ENCODE measurements at places on chromosomes 12 and 14.

- DNase-seq: no peak
These were observed 14.3 kb downstream of the EXOC3L4 start for GRCh38 chr14:103108749-103109207.

DNA sequence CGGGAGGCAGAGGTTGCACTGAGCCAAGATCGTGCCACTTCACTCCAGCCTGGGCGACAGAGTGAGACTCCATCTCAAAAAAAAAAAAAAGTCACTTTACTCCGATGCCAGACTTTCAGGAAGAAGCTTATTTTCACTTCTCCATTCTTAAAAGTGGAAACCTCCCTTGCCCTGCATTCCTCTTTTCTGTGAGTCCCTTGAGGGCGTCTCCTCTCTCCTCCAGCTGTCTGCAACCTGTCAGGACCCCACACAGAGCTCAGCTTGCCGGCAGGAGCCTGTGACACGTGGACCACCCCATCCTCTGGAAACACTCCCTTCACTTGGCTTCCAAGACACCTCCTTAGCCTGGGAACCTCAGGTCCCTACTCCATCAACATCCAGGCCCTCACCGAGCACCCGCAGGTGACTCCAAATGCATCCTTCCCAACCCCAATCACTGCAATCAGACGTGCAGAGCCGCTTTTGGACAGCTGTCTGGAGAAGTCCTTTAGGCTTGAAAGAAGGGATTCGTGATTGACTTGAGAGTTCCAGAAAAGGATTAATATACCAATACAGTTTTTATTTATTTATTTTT is 34.3 kb downstream of the SLC15A4 start:
- DNase-seq: no peak

- no peak for DNase-seq
These were observed 35.1 kb downstream of the MYL2 start for GRCh38 chr12:110885152-110885840.

DNA sequence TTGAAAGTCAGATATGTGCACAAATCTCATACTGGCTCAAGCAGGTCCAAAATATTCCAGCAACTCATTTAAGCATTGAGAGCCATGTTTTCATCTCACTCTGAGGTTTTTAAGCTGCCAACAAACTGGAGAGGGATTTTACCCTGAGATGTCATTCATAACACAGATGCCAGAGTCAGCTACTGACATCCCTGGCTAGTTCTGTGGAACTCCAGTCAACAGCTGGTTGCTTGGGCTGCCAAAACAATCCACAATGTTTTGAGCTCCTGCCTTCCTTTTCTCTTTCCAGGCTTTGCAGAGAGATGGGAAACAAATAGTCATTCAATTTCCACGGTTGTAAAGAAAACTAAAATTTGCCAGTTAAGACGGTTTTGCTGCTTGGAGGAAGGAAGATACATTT is 621.2 kb upstream of the FBXO33 start:
- DNase-seq: no peak

GRCh38 chr12:4829793-4830162 is 79.9 kb upstream of the KCNA1 start:
- DNase-seq: no peak

DNA sequence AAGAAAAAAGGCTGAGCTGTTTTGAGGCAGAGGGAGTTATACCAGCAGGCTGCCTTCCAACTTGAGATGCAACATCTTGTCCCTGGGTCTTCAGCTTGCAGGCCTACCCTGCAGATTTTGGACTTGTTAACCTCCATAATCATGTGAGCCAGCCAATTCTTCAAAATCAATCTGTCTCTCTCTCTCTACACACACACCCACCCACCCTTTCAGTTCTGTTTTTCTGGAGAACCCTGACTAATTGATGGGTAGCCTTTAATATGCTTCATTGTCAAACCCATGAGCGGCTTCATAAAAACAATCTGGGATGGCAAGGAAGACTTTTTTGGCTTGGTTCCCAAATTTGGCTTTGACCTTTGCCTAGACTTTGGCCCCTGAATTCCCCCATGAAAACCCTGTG is 113.9 kb downstream of the TMX1 start:
- no peak for DNase-seq

DNA sequence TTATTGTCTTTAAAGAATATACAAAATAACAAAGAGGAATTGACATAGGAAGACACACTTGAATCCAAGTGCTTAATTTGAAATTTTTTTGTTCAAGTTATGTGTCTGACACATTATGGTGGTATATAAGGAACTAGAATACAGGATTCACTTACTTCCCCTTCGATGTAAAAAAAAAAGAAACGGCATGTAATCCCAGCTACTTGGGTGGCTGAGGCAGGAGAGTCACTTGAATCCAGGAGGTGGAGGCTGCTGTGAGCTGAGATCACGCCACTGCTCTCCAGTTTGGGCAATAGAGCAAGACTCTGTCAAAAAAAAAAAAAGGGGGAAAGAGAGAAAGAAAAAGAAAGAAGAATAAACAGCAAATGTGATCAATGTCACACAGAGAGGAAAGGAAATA is 8.9 kb downstream of the CLEC12A start:
- no peak for DNase-seq

GRCh38 chr12:127640181-127640886 is 626.6 kb upstream of the TMEM132C start:
- no peak for DNase-seq

DNA sequence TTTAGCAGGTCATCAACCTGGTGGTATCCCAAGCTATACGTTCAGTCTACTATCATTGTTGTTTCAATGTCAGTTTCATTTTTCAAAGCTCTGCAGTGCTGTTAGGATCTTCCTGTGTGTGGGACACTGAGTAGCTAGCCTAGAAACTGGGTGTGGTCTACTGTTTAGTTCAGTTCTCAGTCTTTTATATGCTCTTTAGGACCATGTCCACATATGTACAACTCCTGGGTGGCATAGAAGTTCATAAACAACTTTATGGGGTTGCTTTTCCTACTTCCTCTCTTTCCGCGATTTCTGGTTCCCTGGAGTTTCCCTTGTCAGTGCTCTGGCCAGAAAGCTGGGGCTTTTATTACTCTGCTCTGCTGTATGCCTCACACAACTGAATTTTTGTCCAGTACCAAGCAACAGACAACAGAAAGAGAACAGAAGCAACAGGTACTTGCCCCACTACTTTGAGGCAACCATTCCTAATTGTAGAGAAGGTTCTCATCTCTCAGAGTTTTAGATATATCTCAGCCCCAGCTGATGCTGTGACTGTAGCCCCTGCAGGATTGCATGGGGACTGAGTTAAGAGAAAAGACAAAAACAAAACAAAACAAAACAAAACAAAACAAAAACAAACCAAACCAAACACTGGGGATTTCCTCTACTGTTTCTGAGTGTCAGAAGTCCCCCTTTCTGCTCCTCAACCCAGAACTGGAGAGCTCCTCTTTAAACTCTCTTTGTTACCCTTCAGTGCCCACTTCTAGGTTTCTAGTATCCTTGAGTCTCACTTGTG is 30.3 kb downstream of the MIS18BP1 start:
- DNase-seq: no peak

- no peak for DNase-seq
These were observed 30.6 kb upstream of the EID3 start for GRCh38 chr12:104272938-104273337.

DNA sequence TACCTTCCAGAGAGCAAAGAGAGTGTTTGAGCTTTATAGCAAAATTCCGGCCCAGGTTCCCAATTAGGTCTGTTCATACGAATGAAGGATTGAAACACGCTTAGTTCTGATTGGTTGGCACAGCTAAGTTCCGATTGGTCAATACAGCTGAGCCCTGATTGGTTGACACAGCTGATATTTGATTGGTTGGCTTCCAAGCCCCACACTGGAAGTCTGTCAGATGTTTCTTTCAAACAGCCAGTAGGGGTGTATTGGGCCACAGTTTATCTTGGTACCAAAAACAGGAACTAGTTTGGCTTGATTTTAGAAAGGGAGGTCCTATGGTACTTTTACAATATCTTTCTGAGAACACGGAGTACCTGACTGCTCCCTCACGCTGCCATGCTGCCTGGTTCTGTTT is 93.4 kb downstream of the CAND1 start:
- no peak for DNase-seq

DNA sequence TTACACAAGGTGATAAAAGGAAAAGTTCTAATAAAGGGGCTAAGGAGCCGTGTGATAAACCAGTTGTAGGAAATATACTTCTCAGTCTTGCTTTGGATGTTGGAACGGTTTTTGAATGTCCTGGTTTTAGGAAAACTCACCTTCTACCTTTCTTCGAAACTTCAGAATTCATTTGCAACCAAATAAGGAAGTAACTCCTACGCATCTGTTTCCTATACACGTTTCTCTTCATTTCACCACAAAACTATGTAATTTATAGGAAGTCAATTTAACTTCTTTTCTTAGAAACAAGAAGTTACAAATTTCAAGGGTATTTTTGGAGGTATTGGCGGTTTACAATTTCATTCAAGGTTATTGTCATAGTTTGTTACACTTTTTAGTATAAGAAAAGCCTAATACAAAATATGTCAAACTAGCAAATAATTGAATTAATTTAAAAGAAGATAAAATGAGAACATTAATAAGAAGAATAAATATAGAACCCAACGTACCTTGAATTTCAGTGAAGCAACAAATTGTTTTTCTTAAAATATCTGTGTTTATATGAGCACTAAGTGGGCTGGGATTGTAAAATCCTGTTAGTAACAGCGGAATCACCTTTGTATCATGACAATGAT is 33.2 kb upstream of the CD69 start:
- DNase-seq: no peak

GRCh38 chr12:130214686-130215395 is 52.6 kb downstream of the FZD10 start:
- DNase-seq: no peak

DNA sequence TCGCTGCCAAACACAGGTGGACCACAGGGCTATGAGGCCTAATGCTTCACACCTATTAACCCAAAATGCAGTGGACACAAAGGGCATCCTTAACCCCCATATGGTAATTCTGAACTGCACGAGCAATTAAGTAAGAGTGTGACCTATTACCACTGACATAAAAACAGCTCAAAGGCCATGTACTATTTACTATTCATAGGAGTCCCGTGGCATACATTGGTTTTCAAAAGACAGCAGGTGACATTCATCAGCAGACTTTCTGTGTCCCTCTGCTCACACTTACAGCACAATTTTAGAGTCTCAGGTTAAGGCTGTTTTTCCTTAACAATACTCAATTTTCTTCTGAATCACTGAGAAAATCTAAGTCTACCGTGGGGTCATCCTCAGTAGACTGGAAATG is 23.1 kb upstream of the TMCC3 start:
- DNase-seq: no peak

DNA sequence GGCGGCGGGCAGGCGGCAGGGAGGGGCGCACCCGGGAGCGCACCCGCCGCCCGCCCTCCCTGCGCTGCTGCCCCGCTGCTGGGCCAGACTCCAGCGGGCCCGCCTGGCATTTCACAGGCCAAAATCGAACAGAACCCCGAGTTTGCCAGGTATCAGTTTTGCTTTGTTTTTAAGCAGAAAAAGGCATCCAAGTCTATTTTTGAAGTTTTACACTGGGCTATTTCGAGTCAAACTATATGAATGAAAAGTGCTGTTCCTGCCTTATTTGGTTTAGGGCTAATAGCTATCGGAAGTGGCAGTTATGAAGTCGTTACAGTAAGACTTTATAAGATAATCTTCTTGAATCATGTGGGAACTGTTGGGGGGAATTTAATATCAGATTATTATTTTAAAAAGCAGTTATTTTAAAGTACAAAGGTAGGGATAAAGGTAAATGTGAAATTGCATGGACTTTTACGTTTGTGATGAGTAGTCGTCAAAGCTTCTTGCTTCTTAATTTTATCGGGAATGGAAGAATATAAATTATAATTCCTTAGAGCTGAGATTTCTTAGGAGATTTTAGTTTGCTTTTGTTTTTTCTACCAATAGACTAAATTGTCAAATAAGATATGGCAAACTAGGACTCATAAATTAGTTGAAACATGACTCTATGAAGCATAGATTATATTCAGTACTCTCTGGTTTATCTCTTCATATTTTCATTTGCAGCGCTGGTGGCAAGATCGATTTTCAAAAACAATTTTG is 1.1 kb downstream of the MSRB3 start:
- no peak for DNase-seq

GRCh38 chr14:60014402-60014801 is 77.3 kb upstream of the PCNX4 start:
- no peak for DNase-seq

- DNase-seq: no peak
These were observed 27.7 kb upstream of the LTA4H start for GRCh38 chr12:96063046-96063445.

DNA sequence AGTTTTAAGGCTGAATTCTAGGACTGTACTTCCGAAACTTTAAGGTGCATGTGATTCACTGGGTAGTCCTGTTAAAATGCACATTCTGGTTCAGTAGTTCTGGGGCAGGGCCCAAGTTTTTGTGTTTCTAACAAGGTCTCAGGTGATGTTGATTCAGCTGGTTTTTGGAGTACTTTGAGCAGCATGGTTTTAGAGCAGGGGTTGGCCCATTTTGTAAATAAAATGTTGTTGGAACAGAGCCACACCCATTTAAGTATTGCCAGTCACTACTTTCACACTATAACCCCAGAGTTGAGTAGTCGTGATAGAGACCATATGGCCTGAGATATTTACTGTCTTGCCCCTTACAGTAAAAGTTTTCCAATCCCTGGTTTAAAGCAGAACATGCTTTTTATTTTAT is 111.3 kb downstream of the SYNE2 start:
- no peak for DNase-seq

- DNase-seq: peak; percentile 79
These were observed 5.8 kb upstream of the SLC48A1 start for GRCh38 chr12:47767216-47767724.

DNA sequence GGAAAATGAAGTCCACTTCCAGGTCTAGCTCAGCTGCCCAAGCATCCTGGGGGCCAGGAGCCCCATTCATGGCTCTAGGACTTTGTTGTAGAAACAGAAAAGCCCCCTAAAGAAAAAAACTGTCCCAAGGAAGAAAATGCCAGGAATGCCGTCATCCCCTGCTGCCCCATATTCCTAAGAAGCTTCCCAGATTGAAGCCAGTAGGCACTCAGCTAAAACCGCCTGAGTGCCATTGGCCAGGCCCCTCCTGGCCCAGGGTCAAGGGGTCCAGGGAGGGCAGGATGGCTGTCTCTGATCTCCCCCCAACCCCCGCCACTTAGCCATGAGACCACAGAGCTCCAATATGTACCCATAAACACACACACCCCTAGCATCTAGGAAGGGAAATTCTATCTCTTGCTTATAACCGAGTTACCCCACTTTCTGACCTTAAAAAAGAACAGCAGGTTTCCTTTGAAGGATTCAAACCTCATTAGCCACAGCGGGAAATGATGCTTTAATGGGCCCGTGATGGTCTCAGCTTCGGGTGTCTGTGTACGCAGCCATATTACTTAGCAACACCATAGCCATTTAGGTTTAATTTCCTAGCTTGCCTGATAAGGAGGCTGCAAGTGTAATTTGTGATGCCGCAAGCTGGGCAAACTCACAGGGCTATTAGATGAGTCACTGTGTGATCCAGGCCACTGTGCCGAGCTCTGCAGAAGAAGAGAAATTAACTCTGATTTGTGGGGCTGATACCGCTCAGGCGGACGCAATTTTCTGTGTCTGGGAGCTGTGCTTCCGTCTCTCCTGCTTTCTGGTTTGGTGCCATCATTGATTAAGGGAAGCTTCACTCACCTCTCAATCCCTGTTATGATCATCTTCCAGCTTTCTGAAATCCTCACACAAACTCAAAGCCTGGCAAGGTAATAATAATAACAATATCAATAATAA is 84.2 kb downstream of the GCH1 start:
- no peak for DNase-seq
